ENCODE measurements at places on chromosomes 3 and 15. TPM values are rescaled to one million over a fixed set of nuclear protein-coding genes. Genes with fewer than 3 reads are reported as not detected.

DNA sequence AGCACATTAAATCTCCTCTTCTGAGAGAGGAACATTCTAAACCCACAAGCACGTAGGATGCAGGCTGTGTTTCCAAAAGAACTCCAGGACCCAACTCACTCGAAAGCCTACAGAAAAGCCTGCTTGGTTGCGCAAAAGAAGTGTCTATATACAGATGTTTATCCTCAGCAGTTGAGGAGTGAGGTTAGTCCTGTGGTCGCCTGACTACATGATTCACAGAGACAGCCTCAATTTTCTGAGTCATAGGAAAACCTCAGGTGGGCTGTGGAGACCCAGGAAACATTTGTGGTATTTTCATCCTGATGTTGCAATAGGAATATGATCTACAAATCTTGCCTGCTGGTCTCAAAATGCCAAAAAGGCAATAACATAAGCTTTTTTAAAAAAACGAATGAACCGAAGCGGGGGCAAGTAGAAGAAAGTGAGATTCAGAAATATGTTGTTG lies 183.8 kb upstream of the THRB start:
- DNase-seq, result no peak

DNA sequence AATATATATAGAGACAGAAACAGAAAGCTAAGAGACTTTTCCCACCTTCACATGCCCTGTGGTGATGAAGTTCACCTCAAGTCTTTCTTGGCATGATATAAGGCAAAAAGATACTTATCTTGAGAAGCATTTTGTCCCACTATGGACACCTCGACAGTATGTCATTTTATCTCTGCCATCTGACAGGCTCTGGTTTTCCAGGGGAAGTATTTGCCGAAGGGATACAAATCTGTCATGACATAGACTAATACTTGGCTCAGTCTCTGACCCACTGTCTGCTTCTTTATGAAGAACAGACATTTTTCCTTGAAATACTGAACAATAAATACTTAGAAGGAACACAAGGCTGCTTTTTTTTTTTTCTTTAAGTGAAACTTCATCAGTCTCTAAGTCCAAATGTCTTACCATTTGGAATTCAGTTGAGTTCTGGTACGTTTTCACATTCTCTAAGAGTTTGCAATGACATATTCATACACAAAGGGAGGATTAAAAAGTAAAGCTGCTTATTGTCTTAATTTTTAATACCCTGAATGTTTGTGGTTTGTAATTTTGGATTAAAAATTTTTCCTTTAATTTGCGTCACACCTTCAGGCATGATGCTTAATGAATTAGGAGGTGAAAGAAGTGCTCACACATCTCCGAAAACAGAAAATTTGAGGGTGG lies 87.8 kb upstream of the LMOD3 start:
- no peak for DNase-seq

- no peak for DNase-seq
These were observed 1.7 kb upstream of the GPR62 start for GRCh38 chr3:51953445-51953844.

DNA sequence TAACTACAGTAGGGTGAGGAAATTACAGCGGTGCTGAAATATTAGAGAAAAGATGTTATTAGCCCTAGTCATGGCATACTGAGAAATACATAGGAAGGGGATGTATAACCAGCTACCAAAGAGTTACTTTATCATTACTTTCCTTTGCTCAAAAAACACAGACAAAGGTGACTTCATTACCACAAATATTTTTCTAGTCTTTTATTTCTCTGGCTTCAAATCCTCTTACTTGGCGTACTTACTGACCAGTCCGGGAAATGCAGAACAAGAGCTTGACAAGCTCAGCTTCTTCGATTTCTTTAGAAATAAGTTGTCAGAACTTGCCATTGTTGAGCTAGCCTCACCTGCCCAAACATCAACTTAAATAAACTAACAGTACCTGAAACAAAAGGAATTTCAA lies 142.1 kb upstream of the TMCO5A start:
- no peak for DNase-seq

DNA sequence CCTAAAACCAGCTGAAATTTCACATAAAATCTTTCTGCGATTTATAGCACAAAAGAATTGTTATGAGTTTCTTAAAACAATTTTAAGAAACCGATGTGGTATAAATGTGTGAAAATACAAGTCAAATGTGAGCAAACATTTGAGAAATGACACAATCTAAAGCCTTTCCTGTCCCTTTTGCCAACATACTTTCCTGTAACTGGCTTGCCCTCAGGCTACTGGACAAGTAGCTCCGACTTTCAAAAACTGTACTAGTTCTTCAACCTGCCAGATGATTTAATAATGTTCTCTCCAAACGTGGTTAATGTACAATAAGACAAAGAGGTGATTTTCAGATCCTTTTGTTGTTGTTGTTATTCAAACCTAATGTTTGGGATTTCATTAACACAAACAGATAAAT lies 105.9 kb upstream of the ARHGEF26 start:
- DNase-seq, result no peak

GRCh38 chr15:32636410-32636809 lies 5.1 kb upstream of the SCG5 start:
- no peak for DNase-seq

GRCh38 chr3:121769246-121769645 lies 19.7 kb upstream of the GOLGB1 start:
- no peak for DNase-seq

GRCh38 chr15:25731411-25731810 lies 131.7 kb downstream of the ATP10A start:
- DNase-seq, result no peak

GRCh38 chr3:44993471-44994205 lies 17.6 kb downstream of the EXOSC7 start:
- no peak for DNase-seq

The THPO gene
- not detected for total RNA-seq
